Effector memory CD4-positive, alpha-beta T cell (primary cell): ENCODE measurements at places on chromosomes 6 and 20.

GRCh38 chr6:105909106-105909505, 177.0 kb upstream of the PRDM1 start:
- no peak overlapping the region for H3K4me3 ChIP-seq
- H3K27ac ChIP-seq = no peak overlapping the region
- no peaks in the 10 kb centered on the region for H3K4me1 ChIP-seq
- no peak for DNase-seq
- H3K27me3 ChIP-seq = no peaks in the 10 kb centered on the region
- no peaks in the 10 kb centered on the region for H3K36me3 ChIP-seq

DNA sequence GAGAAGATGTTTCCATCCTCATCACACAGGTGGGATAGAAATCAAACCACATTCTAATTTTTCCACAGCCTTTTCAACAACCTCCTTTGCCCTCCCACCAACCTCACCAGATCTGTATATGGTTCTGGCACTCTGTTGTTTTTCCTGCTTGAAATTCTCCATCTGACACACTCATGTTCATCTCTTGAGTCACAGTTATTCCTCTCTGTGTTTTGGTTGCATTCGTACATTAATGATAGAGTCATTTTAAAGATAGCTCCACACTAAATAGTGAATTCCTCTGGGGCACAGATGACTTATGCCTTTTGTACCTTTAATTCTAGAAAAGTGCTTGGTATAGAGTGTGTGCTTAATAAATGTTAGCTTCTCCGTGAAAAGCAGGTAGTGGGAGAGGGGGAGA, 1.4 kb upstream of the GCLC start:
- H3K27me3 ChIP-seq = no peaks in the 10 kb centered on the region
- H3K36me3 ChIP-seq = no peaks in the 10 kb centered on the region
- DNase-seq = no peak
- H3K4me1 ChIP-seq = peaks cover 17% of the 10 kb centered on the region

DNA sequence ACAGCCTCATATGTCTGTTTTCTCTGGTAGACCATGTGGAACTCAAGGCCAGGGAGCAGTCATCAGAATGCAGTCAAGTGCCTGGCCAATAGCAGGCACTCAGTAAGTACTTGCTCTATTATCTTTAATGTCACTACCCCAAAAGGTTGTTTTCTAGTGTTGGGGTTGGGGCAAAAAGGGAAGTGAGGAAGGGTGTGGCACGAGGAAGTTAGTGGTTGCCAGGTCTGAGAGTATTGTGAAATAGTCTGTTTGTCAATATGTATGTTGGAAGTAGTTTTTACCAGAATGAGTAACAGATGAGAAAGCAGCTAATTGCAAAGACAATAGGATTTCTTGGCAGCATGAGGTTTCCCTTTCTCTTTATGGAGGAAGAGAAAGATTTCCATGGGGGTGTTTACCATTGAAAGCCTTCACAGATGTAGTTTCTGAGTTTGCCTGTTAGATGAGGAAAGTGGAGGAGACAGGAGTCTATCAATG, 59.5 kb upstream of the ARMH2 start:
- peaks cover 77% of the 10 kb centered on the region for H3K36me3 ChIP-seq
- no peak for DNase-seq
- H3K27ac ChIP-seq = peak overlapping the region; percentile 54
- H3K4me3 ChIP-seq = no peak overlapping the region

GRCh38 chr20:59660471-59660870, 56.1 kb downstream of the PHACTR3 start:
- no peak overlapping the region for H3K4me3 ChIP-seq
- H3K27me3 ChIP-seq = no peaks in the 10 kb centered on the region
- no peaks in the 10 kb centered on the region for H3K4me1 ChIP-seq
- no peak for DNase-seq

GRCh38 chr6:41167173-41167963, 4.5 kb upstream of the TREM2 start:
- H3K4me1 ChIP-seq = no peaks in the 10 kb centered on the region
- no peaks in the 10 kb centered on the region for H3K27me3 ChIP-seq
- no peak for DNase-seq
- H3K4me3 ChIP-seq = no peak overlapping the region
- H3K27ac ChIP-seq = no peak overlapping the region

DNA sequence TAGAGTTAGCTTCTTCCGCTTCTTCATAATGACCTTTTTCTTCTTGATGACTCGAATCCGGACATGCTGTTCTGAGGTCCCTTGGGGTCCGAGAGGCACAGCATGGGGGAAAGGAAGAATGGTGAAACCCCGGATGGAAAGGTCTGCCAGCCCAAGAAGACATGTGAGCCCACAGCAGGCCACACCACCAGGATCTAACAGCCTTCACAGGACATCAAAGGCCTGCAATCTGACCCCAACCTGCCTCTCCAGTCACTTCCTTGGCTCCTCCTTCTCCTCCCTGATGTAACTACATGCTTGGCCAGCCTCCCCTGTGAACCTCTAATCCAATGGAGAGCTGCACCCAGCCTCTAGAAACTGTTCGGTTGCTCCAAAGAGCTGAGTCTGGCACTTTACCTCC, 1.6 kb downstream of the CPXM1 start:
- peaks cover 39% of the 10 kb centered on the region for H3K27me3 ChIP-seq
- peaks cover 22% of the 10 kb centered on the region for H3K4me1 ChIP-seq
- no peaks in the 10 kb centered on the region for H3K36me3 ChIP-seq
- DNase-seq = no peak
- H3K27ac ChIP-seq = no peak overlapping the region

DNA sequence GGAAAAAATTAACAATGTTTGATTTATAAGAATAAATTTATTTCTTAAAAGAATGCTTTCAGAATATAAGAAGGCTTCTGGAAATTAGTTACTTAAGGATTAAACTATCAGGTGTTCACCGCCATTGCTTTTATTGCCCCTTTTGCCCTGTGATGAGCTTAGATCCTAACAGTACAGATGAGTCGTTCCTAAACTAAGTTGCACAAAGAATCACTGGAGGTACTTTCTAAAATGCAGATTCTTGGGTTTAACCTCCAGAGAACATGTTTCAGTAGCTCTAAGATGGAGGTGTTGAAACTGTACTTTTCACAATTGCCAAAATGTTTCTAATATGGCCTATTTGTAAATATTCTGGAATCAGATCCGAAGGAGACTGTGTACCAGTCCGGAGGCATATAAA, 211.9 kb downstream of the GMDS start:
- peaks cover 14% of the 10 kb centered on the region for H3K4me1 ChIP-seq
- no peak overlapping the region for H3K27ac ChIP-seq
- no peaks in the 10 kb centered on the region for H3K27me3 ChIP-seq
- no peak for DNase-seq

- peaks cover 85% of the 10 kb centered on the region for H3K36me3 ChIP-seq
- no peak overlapping the region for H3K4me3 ChIP-seq
- no peaks in the 10 kb centered on the region for H3K27me3 ChIP-seq
- H3K27ac ChIP-seq = no peak overlapping the region
Measured at GRCh38 chr20:35009665-35010328, 54.1 kb downstream of the MYH7B start.

- H3K27ac ChIP-seq = no peak overlapping the region
- H3K4me3 ChIP-seq = no peak overlapping the region
- H3K4me1 ChIP-seq = no peaks in the 10 kb centered on the region
- H3K27me3 ChIP-seq = no peaks in the 10 kb centered on the region
Measured at GRCh38 chr6:139433631-139434419, 59.4 kb upstream of the CITED2 start.

DNA sequence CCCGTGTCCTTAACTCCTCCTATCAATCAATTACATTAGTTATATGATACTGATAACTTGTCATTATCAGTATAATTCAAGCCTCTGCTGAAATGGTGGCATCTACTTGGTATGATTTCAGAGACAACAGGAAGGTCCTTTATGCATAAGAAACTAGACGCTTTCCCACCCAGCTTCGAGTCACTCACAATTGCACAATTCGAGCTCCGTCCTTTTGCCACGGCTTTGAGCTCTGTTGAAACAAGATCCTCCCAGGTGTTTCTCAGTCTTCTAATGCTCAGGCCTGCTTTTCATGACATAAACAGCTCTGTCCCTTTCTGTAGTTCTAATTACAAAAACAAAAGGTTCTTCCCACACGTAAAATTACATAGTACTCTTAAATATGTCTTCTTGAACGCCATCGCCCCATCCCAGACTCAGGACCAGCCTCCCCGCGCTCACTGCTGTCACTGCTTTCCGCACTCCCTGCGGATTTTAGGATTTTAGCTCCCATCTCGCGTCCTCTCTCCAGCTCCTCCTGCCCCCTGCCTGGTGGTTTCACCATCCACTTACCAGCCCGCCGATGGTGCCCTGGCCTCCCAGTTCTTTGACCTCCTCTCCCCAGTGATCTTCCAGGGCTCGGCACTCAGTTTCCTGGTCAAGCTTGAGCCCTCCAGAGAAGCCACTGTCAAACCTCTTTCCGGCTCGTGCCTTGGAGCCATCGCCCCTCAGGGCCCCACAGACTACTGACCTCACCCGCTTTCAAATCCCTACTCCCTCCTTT, 23.2 kb upstream of the PNPLA1 start:
- H3K4me1 ChIP-seq = no peaks in the 10 kb centered on the region
- no peaks in the 10 kb centered on the region for H3K27me3 ChIP-seq
- no peak overlapping the region for H3K4me3 ChIP-seq
- H3K36me3 ChIP-seq = no peaks in the 10 kb centered on the region
- no peak overlapping the region for H3K27ac ChIP-seq

- H3K27me3 ChIP-seq = no peaks in the 10 kb centered on the region
- peaks cover 7% of the 10 kb centered on the region for H3K4me1 ChIP-seq
- H3K36me3 ChIP-seq = no peaks in the 10 kb centered on the region
- no peak overlapping the region for H3K27ac ChIP-seq
- no peak for DNase-seq
Measured at GRCh38 chr6:24672620-24673182, 5.8 kb downstream of the ACOT13 start.

DNA sequence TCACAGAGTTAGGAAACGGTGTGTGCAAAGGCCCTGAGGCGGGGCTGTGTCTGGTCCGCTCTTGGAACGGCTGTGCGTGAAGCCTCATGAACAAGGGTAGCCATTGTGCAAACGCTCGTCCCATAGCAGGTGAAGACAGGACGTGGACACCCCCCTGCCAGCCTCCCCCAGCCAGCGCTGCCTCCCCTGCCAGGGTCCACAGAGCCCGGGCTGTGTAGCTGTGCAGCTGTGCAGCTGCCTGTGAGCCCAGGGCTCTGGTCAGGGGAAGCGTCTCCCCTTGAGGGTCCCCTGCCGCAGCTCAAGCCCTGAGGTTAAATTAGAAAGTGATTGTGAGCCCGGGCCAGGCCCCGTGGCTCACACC, 139.4 kb downstream of the TAF4 start:
- H3K4me1 ChIP-seq = no peaks in the 10 kb centered on the region
- H3K27me3 ChIP-seq = no peaks in the 10 kb centered on the region
- no peak overlapping the region for H3K27ac ChIP-seq
- DNase-seq = no peak
- no peaks in the 10 kb centered on the region for H3K36me3 ChIP-seq
- no peak overlapping the region for H3K4me3 ChIP-seq

DNA sequence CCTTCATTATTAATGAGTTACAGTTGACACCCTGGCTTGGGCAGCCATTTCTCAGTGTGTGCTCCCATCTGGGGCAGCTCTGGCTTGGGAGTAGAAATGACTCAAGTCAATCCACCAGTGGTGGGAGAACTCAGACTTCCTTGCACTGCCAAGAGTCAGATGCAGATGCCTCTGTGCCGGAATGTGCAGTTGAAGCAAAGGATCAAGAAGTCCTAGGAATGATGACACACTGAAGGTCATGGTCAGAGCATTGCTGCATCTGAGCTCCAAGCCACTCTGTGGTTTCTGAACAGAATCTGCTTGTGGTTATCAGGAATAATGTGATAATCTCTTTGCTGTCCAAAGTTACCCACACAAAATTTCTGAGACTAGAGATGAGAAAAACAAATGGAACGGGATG, 19.5 kb upstream of the PAX1 start:
- no peak for DNase-seq
- H3K4me1 ChIP-seq = no peaks in the 10 kb centered on the region
- no peaks in the 10 kb centered on the region for H3K27me3 ChIP-seq
- no peak overlapping the region for H3K4me3 ChIP-seq
- H3K36me3 ChIP-seq = no peaks in the 10 kb centered on the region
- no peak overlapping the region for H3K27ac ChIP-seq

GRCh38 chr6:111780393-111780792, 92.9 kb downstream of the FYN start:
- no peak for DNase-seq
- H3K4me1 ChIP-seq = peaks cover 52% of the 10 kb centered on the region
- no peaks in the 10 kb centered on the region for H3K36me3 ChIP-seq
- H3K27me3 ChIP-seq = no peaks in the 10 kb centered on the region
- H3K4me3 ChIP-seq = no peak overlapping the region

DNA sequence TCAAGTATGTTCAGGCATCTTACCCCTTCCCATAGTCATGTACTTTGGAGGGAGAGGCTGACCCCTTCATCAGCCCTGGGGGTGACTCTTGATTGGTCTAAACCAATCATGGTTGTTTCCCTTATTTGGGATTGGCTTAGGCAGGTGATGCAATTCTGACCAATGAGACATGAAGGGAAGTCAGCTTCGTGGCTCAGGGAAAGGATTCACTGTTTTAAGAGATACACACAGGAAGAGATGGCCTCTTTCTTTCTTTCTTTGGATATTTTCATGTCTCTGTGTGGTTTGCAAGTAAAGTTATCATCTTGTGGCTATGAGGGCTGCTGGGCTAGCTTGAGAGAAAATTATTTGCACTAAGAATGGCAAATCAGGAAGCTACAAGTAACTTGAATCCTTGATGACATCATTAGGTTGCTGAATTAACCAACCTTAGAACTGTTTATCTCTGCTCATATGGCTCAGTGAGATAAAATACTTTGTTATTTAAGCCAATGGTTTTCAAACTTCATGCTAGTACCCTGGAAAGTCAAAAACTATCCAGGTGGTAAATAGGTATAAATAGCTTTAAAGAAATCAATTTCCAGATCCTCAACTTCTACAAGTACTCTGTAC, 144.2 kb upstream of the CENPW start:
- H3K36me3 ChIP-seq = no peaks in the 10 kb centered on the region
- DNase-seq = no peak
- no peak overlapping the region for H3K27ac ChIP-seq
- no peak overlapping the region for H3K4me3 ChIP-seq
- no peaks in the 10 kb centered on the region for H3K4me1 ChIP-seq
- H3K27me3 ChIP-seq = no peaks in the 10 kb centered on the region

GRCh38 chr6:159714404-159714803, 12.9 kb upstream of the WTAP start:
- no peaks in the 10 kb centered on the region for H3K4me1 ChIP-seq
- H3K4me3 ChIP-seq = no peak overlapping the region
- H3K27me3 ChIP-seq = no peaks in the 10 kb centered on the region
- H3K27ac ChIP-seq = no peak overlapping the region

DNA sequence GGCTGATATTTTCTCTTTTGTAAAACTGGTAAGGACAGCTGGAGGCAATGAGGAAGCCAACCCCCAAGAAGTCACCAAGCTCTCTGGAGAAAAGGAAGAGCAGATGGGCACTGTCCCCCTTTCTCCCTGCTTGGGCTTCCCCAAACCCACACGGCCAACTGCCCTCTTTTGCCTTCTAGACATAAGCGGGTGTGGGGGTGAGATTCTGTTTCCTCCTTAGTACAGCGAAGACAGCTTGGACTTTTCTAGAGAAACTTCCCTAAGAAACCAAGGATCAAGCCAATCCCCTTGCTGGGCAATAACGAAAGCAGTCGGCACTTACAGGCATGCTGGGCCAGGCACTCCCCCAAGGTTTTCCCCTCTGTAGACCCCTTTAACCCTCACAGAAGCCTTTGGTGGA, 110.3 kb downstream of the CDC5L start:
- H3K27ac ChIP-seq = no peak overlapping the region
- H3K27me3 ChIP-seq = no peaks in the 10 kb centered on the region
- H3K36me3 ChIP-seq = no peaks in the 10 kb centered on the region

GRCh38 chr6:16481697-16482399, 243.5 kb downstream of the GMPR start:
- no peaks in the 10 kb centered on the region for H3K27me3 ChIP-seq
- no peak overlapping the region for H3K4me3 ChIP-seq
- DNase-seq = peak; percentile 67
- H3K36me3 ChIP-seq = peaks cover 4% of the 10 kb centered on the region
